ENCODE measurements at places on chromosomes 16 and 17.

- no peak for DNase-seq
Observed at GRCh38 chr17:56824503-56824902, 9.2 kb downstream of the C17orf67 start.

- DNase-seq = no peak
Observed at GRCh38 chr17:57438066-57438731, 181.9 kb downstream of the MSI2 start.

GRCh38 chr17:78879635-78880186 lies 23.3 kb downstream of the CEP295NL start:
- DNase-seq = no peak

- no peak for DNase-seq
Observed at GRCh38 chr17:81713004-81713555, 996 bp downstream of the SLC25A10 start.
